ENCODE measurements at places on chromosomes 3 and 15.

- DNase-seq: no peak
Observed at GRCh38 chr3:73863546-73864079, 238.9 kb upstream of the PDZRN3 start.

DNA sequence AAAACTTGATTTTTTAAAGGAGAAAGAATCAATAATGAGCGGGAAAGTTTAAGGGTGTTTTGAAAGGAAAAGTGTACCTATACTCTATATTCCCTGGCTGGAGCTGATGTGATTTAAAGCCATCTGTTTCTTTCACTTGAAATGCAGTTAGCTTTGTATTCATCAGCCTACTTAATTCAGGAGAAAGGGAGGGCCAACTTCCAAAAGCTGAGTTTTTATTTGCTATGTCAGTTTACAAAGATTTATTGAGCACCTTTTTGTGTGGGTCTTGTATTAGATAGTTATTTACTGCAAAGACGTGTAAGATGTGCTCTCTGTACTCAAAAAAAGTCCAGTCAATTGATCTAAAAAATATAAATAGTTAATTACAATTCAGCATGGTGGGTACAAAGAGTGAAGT, 176.2 kb upstream of the GOLIM4 start:
- DNase-seq: no peak

DNA sequence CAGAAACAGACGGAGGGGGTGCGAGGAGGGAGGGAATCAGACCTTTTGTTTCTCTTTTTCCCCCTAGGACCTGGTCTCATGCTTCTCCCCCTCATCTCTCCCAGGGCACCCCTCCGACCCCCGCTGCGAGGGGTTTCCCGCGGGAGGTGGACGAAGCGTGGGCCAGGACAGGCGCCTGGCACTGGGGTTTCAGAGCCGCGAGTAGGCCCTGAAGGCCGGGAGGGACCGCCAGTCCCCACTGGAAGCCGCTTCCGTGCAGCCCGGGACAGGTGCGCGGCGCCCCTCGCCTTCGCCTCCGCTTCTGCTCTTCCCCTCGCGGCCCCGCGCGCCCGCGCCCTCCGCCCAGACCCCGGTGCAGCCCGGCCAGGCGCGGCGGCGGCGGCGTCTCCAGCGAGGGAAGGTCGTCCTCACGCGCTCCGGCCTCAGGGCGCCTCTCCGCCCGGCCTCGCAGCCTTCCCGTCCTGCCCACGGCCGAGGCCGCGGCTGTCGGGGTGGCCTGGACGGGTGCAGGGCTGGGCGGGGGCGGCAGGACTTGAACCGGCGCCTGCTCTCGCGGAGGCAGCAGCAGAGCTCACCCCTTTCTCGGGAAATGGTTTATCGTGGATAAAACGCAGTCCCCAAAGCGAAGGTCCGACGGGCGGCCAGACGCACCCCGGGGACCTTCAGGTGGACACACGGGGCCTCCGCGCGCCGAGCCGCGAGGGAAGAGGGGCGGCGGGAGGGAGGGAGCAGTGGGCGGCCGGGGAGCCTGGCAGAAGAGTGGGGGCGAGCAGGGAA, 31.5 kb upstream of the ADAMTS17 start:
- DNase-seq: no peak

- no peak for DNase-seq
Observed at GRCh38 chr3:141094790-141095545, 43.8 kb downstream of the SPSB4 start.

GRCh38 chr3:8959668-8960067, 3.6 kb downstream of the RAD18 start:
- no peak for DNase-seq

DNA sequence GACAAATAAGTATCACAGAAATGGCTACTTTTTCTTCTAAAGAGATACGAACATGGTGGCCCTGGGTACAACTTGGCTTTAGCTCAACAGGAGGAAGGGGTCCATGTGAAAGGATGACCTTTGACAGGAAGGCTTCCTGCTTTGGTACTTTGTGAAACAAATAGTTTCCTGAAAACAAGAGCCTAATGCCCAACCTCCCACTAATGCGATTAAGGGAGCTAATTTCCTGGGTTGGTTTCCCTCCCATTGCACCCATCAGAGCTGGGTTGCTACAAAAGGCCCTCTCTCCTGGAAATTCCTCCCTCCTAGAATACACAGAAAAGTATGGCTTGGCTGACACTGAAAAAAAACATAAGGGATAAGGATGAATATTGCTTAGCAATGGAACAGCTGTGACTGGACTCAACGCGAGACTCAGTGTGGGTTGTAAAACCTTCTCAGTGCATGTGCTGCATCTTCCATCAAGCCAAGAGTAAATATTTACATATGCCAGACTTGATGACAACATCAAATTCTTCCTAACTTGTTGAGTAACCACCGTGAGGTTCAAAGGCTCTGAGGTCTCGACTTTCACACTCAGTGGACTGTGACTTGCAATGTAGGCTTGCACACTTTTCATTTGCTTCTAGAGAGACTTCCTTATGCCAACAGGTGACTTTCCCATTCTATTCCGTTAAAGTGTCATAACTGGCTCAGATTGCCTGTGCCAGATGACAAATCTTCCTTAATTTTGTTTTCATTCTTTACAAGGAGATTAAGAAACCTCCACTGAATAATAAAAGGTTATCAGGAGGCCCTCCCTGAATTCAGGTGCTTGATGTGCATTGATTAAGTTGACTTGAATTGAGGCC, 60.1 kb downstream of the ADAMTS9 start:
- no peak for DNase-seq

- peak; percentile 43 for DNase-seq
Observed at GRCh38 chr3:178583963-178584575, 47.8 kb downstream of the KCNMB2 start.

GRCh38 chr3:69566275-69566674, 173.0 kb upstream of the MITF start:
- no peak for DNase-seq

DNA sequence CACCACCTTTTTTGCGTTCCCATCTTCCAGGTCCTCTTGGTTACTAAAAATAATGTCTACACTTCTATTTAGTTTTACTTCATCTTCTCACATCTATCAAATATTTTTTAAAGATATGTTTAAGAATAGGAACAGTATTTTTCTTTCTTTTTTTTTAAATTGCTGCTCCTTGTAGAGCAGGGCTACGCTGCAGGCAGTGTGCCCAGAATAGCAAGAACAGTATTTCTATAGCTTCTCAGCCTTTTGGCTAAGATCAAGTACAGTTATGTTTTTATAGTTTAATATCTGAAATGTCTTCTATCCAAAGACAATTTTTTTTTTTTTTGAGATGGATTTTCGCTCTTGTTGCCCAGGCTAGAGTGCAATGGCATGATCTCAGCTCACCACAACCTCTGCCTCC, 73.0 kb downstream of the MYO9A start:
- DNase-seq: no peak

GRCh38 chr15:68488290-68488689, 56.3 kb upstream of the ITGA11 start:
- DNase-seq: no peak

DNA sequence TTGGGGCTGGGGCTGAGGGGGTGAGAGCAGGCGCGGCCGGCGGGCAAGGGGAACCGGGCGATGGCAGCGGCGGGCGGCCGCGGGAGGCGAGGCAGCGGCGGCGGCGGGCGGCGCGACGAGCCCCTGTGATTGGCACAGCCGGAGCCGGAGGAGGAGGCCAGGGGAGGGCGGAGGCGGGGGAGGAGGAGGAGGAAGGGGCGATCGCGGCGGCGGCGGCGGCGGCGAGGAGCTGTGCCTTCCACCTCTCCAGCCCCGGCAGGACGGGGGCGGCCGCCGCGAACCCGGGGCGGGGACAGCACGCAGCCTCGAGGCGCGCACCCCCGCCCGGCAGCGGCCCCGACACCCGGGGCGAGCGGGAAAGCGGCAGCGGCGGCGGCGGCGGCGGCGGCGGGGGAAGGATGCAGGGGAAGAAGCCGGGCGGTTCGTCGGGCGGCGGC, at the start of gene SLCO3A1:
Gene SLCO3A1, plus strand, starts transcription at position 198 of the 437 bp plus-strand sequence.
- no peak for DNase-seq
